Stimulated activated CD8-positive, alpha-beta memory T cell treated with anti-CD3 and anti-CD28 coated beads, Interleukin-7, amount 100 ng/mL, for 1 hour (primary cell): ENCODE measurements at places on chromosomes 13 and 19.
A peak's percentile ranks its signal among the peaks of the same experiment; 100 is the strongest.

- no peak for DNase-seq
These were observed 2.5 kb downstream of the COX6B2 start for GRCh38 chr19:55352040-55352439.

GRCh38 chr19:18710996-18711751, 27.7 kb downstream of the CRTC1 start:
- no peak for DNase-seq

DNA sequence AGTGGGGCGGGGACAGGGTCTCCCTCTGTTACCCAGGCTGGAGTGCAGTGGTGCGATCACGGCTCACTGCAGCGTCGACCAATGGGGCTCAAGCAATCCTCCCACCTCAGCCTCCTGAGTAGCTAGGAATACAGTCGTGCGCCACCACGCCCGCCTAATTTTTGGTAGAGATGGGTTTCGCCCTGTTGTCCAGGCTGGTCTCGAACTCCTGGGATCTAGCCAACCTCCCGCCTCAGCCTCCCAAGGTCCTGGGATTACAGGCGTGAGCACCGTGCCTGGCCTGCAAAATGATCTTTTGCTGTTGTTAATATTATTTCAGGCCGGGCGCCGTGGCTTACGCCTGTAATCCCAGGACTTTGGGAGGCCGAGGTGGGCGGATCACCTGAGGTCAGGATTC, 621 bp upstream of the TGDS start:
- no peak for DNase-seq

DNA sequence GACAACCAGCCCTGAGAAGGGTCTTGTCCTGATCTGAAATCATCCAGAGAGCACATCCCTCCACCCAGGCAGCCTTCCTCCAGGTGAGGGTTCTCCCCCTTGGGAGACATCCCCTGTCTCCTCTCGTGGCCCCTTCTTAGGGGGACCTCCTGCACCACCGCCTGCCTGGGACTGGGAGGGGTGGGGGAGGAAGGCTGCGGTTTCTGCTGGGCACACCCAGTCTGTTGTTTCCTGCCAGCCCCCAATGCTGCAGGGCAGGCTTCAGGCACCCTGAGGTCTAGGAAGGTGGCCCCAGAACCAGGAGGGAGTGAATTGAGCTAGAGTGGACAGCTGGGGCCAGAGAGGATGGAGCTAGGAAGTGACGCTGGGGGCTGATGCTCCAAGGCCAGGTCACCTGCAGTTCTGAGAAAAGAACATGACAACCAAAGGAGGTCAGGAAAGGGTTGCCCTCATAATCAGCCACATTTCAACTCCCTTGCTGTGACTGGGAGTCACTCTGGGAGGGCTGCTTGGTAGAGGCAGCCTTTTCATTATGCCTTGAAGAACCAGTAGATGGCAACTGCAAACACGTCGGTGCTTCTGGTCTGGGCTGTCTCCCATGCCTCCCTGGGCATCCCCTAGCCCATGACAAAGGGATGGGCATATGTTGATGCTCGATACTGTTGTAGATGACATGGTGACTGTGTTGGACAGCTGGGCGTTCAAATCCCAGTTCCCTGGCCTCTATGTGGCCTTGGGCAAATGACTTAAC, 1.4 kb downstream of the ARHGEF18 start:
- peak; percentile 27 for DNase-seq

DNA sequence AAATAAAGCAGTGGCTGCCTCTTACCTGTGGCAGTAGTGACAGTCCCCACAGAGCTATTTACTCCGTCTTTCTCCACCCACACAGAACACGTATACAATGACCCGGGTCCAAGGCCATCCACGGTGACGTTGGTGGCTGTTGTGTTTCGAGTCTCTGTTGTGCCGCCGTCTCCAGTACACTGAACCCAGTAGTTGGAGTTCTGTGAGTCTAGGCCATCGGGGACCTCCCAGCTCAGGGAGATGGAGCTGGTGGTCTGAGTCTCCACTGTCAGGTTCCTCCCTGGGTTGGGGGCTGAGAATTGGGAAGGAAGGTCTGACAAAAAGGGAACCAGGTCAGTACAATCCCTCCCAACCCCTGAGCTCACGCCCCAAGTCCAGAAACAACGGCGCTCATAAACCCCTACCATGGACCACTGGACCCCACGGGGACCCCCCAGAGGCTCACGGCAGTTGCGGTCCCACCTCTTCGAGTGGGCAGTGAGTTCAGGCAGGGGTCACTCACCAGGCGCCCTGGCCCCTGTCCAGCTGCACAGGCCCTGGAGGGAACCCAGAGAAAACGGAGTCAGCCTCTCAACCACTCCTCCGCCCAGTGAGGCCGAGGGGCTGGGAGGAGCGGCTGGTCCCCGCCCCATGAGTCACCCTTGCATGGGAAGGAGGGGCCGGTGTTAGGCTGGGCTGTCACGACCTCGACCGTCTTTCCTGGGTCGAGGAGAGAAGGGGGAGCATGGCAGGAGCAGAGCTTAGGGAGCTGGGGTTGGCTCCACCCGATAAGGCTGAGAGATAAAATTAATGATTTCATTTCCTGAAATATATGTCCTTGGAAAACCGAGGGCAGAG, 2.4 kb downstream of the PTPRH start:
- no peak for DNase-seq

- DNase-seq = no peak
These were observed at the start of gene HS6ST3 for GRCh38 chr13:96089749-96090239. TSS of gene HS6ST3 (plus strand) at chr13:96090107.
